Central memory CD4-positive, alpha-beta T cell (primary cell): ENCODE measurements at places on chromosomes 1 and 21.

DNA sequence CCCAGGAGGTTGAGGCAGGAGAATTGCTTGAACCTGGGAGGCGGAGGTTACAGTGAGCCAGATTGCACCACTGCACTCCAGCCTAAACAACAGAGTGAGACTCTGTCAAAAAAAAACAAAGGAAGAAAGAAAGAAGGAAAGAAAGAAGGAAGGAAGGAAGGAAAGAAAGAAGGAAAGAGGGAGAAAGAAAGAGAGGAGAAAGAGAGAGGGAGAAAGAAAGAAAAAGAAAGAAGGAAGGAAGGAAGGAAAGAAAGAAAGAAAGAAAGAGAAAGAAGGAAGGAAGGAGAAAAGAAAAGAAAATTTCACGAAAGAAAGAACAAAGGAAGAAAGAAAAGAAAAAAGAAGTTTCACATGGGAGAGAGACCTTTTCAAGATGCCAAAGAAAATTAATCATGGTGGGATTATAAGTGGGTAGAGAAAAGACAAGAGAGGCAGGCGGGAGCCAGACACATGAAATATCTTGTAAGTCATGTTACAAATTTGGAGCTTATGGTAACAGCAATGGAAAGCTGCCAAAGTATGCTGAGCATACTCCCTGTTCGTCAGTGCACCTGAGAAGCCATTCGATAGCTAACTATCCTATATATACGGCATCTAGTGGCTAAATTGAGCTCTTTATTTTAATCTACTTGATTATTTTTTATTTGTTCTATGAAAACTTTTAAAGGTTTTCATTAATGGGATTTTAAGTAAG lies 41.3 kb upstream of the TNFSF4 start:
- DNase-seq: no peak

DNA sequence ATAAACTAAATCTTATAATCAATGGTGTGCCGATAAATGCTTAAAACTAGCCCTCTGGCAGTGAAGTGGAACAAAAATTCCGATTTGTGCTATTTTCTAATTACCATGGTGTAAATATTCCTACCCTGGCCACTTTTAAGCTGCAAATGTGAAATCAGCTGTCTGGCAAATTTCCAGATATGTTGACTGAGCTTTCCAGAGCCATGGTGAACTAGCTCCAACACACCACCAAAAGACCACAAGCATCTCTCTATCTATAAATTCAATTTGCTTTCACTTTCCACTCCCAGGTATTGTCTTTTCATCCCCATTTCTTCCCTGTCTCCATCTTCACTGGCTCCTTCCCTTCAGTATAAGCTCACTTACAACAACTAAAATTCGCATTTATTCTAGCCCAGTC lies 152.3 kb upstream of the RGS18 start:
- DNase-seq: no peak

DNA sequence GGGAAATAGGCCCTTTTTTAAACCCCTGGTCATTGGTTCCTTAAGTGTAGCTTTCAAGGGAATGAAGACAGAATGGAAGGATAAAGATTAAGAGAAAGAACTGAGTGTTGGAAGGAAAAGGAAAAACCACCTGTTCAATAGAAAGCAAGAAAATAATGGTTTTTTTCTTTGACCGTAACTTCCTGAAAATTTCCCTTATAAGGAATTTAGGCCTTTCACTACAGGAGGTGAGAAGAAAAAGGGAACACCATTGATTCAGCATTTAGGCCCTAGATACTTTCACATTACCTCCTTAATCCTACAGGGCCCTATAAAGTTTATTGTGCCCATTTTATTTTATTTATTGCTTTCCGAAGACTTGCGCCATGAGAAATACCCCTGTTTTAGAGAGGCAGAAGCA lies 18.9 kb downstream of the KPNA6 start:
- DNase-seq: no peak

DNA sequence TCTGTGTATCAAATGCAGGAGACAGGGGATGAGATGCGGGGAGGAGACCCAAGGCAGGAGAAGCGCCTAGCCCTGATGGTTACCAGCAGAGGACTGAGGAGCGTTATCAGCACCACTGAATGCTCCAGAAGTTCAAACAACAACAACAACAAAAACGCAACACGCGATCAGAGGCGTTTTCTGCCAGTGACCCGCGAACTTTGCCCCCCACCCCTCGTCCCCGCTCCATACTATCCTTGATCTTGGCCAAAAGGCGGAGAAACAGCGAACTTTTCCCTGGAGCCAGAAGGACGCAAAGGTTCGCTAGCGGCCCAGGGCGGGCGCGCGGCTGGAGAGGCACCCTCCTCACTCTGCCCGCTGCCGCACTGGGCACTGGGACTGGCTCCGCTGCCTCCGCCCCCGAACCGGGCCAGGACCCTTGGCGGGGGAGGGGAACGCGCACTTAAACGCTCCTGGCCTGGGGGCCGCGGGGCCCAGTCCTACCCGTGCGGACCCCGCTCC lies 699 bp downstream of the ECHDC2 start:
- DNase-seq: no peak

- DNase-seq: no peak
Measured at GRCh38 chr1:157286646-157287420, 148.6 kb upstream of the ETV3 start.

DNA sequence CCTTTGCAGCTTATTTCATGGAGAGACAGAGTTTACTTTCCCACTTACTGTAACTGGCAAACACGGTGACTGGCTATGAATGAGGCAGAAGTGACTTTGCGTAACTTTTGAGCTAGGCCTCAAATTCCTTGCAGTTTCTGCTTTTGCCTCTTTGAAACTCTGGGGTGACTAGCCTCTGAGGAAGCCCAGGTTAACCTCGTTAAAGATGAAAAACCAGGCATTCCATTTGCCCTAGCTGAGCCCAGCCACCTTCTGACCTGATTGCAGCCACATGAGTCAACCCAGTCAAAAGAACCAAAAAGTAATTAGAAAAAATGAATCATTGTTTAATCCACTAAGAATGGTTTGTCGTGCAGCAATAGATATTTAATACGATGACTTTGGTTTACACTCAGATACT lies 20.4 kb downstream of the PRMT6 start:
- DNase-seq: no peak

DNA sequence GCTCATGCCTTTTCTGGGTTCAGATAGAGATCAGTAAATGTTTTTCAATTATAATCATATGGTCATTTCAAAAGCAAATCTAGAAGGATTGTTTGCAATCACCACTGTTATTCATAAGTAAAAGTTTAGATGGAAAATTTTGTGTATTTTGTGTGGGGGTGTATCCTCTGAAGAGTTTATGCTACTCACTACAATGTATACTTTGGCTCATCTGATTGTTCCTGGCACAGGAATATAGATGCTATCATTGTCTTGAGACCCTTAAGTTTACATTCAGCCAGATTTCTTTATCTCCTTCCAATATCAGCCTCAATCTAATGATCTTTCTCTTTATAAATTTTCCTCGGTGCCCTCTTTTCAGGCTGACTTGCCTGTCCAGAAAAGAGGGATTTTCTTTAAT lies 33.0 kb downstream of the ADAMTS1 start:
- DNase-seq: no peak
